Retina (tissue), 1 donor: ENCODE measurements at places on chromosomes 1 and 21.
A peak's percentile ranks its signal among the peaks of the same experiment; 100 is the strongest.

DNA sequence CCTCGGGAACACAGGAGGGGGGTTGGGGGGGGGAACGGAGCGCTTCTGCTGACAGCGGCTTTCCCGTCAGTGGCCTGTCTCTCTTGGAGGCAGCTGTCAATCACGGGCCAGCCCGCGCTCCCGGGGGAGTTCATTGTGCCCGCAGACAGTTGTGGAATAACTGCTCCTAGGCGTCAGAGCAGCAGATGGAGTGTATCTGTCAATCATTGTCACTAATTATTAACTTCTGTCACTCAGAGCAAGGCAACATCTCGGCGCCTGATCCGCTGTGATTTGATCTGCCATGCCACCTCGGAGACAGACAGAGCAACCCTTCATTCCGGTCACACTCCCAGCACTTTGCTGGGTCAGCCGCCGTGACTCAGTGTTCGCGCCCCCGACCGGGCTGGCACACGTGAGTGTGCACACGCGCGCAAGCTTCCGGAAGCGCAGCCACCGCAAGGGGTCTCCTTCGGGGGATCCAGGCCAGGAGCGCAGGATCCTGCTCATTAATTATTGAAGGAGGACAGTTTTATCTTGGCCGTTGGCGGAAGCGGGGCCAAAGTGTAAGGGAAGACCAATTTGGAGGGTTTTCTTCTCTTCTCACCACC is 75.8 kb downstream of the RRAGC start:
- DNase-seq, result peak; percentile 93

GRCh38 chr1:10717296-10718082 is 79.0 kb downstream of the CASZ1 start:
- DNase-seq, result no peak

- no peak for DNase-seq
These were observed 6.4 kb upstream of the SMPDL3B start for GRCh38 chr1:27928216-27928954.

DNA sequence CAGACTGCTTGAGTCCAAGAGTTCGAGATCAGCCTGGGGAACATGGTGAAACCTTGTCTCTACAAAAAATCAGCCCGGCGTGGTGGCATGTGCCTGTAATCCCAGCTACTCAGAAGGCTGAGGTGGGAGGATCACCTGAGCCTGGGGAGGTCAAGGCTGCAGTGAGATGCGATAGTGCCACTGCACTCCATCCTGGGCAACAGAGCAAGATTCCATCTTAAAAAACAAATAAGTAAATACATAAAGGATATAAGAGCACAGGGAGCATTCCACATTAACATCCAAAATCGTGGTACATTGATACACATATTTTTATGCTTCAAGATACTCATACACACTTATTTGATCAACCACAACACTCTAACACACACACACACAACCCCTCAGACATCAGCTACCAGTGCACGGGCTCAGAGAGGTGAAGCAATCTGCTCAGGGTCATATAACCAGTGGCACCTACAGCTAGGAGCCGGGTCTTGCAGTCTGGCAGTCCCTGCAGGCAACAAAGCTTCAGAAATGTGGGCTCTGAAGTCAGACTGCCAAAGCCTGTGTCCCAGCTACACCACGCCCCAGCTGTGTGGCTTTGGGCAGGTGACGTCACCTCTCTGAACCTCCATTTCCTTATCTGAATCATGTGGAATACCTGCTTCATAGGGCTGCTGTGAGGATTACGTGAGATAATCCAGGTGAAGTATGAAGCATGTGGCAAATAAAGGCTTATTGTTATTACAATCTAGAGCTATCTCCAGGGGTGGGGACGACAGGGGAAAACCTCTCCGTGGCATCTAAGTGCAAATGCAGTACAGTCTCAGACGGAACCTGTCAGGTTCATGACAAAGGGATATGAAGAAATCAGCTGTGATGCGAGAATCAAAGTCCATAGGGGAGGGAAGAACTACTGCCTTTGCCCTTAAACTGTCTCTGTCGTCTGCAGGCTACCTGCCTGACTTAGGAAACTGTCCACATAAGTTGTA is 4.8 kb upstream of the CRYBG2 start:
- DNase-seq, result no peak

DNA sequence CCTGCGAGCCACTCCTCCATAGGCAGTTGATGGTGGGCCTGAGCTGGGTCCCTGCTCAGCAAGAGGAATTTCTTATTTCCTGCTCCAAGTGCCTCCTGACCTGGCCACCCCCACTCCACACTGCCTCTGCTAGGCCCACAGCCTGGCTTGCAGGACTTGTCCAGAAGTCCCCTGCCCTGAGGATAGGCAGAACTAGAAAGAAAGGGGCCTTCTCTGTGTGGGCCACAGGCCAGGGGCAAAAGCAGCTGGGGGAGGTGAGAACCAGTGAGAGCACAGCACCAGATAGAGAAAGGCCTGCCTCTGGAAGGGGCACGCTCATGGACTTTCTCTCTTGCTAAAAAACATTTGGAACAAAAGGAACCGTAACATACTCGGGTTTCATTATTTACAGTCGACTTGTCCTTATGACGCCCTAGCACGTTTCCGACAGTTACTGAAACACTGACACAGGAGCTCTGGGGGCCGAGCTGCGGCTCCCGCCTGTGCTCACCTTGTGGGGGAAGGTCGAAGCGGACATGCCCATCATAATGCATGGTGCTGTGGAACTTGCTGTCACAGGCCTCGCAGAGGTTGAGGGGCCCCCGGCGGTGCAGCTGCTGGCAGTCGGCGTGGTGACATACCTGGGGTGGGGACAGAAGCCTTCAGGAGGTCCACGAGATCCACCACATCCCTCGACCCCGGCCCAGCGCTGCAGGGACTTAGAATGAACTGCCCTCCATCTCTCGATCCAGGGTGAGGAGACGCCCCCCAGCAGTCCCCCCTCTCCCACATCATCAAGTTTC is 11.3 kb upstream of the TNFRSF25 start:
- no peak for DNase-seq

GRCh38 chr1:150985179-150985825 is 3.2 kb downstream of the ANXA9 start:
- no peak for DNase-seq

DNA sequence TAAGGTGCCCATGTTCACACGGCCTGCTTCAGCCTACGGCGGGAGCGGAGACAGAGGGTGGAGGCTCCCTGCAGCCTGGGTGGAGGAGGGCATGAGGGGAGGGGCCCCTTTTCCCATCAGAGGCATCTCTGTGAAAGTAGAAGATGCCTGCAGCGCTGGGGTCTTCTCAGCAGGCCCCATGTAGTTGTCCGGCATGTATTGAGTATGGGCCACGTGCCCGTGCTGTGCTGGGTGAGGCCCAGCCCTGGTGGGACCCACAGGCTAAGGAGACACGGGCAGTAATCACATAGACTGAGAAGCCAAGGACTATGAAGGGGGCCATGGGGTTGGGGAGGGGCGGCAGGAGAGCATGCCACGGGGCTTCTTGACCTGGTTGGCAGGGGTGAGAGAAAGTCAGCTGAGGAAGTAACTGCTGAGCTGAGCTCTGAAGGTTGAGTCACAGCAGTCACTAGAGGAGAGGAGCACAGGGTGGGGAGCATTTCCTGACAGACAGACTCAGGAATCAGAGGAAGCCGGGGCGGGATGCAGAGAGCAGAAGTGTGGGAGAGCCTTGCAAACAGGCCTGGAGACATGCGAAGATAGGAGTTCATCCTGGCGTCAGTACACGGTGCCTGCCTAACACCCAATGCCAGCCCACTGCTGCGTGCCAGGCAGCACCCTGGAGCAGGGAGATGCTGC is 21.6 kb downstream of the PSEN2 start:
- no peak for DNase-seq

- no peak for DNase-seq
These were observed 19.3 kb upstream of the ACTA1 start for GRCh38 chr1:229452956-229453801.

DNA sequence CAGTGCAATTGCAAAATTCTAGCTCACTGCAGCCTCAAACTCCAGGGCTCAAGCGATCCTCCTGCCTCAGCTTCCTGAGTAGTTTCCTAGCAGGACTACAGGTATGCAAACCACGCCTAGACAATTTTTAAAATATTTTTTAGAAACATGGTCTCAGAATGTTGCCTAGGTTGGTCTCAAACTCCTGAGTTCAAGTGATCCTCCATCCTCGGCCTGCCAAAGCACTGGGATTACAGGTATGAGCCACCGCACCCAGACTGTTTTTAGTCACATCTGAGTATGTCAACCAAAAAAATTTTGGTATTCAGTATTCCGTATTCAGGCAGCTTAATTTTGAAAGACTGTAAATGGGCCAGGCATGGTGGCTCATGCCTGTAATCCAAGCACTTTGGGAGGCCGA is 11.2 kb downstream of the TARBP1 start:
- DNase-seq, result no peak

- no peak for DNase-seq
These were observed 68.9 kb downstream of the ATF6 start for GRCh38 chr1:161834967-161835550.

DNA sequence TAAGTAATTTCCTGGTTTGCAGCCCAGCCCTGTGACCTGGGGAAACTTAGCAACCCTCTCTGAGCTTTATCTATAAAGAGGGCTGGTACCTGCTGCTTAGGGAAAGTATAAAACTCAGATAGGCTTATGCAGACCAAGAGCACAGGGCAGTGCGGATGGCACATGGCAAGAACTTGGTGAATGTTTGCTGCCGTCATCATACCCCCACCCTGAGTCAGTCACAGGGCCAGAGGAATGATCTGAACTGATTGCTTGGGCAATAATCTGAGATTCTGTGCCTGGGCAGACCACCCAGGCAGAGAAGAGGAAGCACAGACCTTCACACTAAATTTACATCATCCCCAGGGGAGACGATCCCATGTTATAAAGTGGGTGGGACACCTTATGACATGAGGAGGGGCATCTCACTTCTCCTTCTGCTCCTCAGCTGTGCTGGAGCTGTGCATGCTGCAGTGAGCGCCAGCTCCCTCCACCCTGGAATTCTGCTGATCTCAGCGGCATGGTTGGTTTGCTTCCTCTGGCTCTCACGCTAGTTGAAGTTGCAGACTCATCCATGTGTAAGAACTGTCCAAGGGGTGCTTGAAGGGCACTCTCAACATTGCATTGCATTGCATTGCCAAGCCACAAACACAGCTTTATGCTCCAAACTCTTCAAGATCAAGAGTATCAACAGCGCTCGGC is 197.1 kb downstream of the AJAP1 start:
- peak; percentile 52 for DNase-seq

DNA sequence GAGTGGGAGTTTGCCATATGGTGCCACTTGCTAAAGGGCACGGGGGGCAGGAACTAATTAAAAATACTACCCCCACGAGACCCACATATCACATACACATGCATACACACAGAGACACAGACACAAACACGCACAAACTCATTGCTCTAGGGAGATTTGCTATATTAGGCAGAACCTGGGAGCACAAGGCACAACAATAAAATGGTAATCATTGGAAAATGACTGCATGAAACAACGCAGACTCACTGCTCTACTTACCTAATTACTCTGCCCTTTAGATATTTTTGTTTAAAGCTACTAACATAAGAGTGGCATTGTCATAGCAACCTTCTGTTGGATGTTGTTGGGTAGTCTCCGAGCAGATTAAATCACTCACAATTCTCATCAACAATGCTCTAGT is 20.3 kb upstream of the RGS4 start:
- DNase-seq, result no peak

- no peak for DNase-seq
These were observed 165.4 kb upstream of the HMGB4 start for GRCh38 chr1:33698361-33699035.

DNA sequence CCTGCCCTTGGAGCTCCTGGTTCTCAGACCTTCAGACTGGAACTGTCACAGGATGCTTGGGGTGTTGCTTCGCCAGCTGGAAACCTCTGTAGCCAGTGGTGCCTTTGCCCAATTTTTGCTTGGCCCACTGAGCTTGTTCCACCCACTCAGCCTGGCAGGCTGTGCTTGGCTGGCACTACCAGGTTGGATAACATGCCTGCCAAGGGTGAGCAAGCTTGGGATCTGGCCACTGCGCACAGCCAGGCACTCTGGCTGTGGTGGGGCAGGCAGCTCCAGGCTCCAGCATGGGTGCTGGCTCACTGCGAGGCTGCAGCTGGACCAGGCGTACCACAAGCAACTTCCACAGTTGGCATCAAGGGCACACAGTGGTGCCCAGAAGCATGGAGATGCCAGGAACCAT is 967.8 kb upstream of the NCAM2 start:
- no peak for DNase-seq

- no peak for DNase-seq
These were observed 40.1 kb upstream of the COL6A2 start for GRCh38 chr21:46057710-46058241.

DNA sequence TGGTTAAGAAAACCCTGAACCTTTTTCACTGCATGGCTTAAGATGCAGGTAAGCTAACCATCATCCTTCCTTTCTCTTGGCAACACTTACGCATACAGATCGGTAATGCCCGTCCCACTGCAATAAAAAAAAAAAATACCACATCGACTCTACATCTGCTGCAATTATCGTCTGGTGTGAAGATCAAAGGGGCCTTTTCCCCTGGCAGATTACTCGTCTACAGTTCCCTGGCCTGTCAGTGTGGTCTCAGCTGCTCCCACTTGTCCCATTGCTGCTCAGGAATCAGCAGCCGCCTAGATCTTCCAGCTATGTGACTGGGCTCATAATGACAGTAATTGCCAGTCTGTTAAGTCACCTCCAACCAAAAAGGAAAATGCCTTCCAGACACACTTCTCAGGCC is 133.1 kb downstream of the SETD4 start:
- peak; percentile 48 for DNase-seq

- DNase-seq, result peak; percentile 46
These were observed 128.0 kb downstream of the SETD4 start for GRCh38 chr21:35932232-35932911.

DNA sequence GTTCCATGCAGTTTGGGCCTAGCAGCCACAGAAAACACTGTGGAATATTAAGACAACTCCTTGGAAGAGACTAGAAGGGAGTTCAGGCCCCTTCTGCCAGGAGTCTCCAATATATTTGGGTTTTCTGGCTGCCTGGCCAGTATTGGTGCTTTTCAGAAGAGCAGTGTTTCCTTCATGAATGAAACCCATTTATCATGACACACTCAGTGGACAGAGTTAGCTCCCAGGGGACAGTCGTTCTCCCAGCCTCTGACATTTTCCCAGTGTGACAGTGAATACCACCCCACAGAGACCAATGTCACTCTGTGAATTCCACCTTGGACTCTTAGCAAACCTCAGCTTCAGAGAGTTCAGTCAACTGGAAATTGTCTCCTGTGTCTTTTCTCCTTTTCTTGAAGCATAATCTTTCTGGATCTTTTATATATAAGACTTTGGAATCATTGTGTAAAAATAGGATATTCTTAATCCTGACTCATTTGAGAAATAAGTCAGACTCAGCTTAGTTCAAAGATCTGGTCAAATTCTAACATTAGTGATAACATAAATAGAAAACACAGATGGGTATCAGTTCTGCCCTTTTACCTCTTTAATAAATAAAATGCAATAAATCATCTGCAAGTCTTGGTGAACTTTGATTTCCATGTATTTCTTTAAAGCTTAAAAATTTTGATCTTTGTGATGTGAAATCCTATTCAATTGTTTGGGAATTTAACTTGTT is 40.4 kb downstream of the GNG12 start:
- DNase-seq, result no peak

- no peak for DNase-seq
These were observed 95.5 kb upstream of the RALGPS2 start for GRCh38 chr1:178629252-178630154.

GRCh38 chr1:181383695-181384094 is 99.6 kb upstream of the CACNA1E start:
- no peak for DNase-seq
